Sigmoid colon (tissue), 7 donors: ENCODE measurements at places on chromosomes 3 and 15. TPM values are rescaled to one million over a fixed set of nuclear protein-coding genes. Genes with fewer than 3 reads are reported as not detected.

DNA sequence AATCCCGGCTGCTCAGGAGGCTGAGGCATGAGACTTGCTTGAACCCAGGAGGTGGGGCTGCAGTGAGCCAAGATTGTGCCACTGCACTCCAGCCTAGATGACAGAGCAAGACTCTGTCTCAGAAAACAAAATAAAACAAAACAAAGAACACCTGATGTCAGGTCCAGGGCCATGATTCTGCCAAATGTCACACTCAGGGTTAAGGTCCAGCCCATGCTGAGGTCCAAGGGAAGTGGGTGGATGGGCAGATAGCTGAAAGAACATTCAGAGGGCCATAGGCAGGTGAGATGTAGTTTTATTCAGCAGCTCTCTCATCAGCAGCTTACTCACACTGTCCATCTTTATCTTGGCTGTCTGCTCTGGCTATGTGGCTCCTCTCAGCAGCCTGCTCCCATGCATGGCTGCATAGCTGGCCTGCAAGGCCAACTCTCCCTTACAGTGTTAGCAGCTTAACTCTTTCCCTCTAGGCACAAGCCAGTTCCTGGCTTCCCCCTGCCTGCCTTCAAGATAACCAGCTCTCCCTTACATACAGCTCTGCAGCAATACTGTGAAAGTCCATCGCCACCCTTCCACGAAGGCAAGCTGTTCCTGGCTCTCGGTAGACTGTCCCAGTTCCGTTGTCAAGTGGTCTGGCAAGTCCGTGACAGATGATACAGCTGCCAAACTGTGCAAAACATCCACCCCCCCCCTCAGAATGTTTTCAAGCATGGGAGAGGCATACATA lies 62.4 kb upstream of the SIAH2 start:
- no peak overlapping the region for H3K4me3 ChIP-seq
- no peaks in the 10 kb centered on the region for H3K27me3 ChIP-seq
- H3K36me3 ChIP-seq = no peaks in the 10 kb centered on the region
- no peak overlapping the region for H3K27ac ChIP-seq
- no peaks in the 10 kb centered on the region for H3K4me1 ChIP-seq
- no peak for DNase-seq

DNA sequence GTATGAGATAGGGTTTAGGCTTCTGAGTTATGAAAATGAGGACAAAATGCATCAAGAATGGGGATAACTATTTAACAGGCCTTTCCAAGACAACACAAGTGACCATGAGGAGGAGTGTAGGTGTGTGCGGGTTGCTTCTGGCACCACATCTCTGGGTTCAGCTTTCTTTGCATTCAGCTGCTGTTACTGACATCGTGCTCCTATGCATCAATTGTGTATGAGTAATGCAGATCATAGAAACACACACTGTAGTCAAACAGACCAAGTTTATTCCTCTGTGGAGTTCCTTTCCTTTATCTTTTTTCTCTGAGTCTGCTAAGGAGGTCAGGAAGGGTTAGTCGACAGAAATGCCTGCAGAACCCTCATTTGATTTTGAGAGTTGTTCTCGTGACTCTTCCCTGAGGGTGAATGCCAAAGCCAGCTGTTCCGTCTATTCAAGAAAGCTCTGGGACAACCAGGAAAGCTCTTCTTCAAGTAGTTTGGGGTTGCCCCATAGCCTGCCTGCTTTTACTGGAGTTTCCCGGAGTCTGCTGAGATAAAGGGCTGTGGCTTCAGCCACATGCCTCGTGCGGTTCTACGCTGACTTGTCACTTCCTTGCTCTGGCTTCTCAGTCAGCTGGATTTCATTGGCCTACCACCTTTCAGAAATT lies 136.7 kb upstream of the TLE3 start:
- no peaks in the 10 kb centered on the region for H3K4me1 ChIP-seq
- no peaks in the 10 kb centered on the region for H3K27me3 ChIP-seq
- no peak overlapping the region for H3K4me3 ChIP-seq
- peak; percentile 44 for DNase-seq
- H3K27ac ChIP-seq = peak overlapping the region; percentile 70

DNA sequence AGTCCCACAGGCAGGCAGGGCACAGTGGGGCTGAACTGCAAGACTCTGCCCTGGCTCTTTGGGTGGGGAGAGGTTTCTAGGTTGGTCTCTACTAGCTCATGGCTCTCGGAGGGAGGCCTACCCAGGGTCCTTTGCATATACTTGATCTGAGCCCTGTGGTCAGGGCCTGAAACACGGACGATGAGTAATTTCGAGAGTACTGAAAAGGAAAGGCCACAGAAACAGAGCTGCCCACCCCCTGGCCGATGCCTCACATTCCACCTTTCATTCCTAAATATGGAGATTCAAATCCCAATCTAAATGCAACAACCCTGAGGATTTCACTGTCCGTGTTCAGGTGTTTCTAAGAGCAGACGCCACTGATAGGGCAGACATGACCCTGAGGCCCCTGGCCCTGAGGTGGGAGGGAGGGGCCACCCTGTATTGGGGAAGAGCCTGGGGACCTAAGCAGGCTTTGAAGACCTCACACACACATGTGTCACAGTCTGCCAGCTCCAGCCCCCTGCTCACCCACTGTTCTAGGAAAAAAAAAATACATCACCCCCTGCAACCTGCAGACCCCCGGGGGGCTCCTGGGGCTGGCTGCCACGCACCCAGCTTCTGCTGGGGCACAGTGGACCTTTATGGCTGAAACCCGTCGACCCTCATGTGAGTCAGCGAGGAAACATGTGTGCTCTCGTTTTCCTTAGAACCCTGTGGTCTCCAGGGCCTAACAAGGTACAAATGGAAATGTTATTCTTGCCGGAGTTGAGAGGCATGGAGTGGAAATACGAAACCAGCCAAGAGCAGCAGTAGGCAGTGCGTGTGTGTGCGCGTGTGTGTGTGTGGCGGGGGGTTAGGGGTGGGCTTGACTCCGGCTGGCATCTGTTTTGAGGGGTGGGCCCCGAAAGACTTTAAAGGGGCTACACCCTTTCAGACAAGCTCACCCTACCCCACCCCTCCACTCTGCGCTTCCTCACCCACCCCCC lies 112.7 kb downstream of the CHSY1 start:
- H3K27ac ChIP-seq = no peak overlapping the region
- DNase-seq = no peak
- no peak overlapping the region for H3K4me3 ChIP-seq
- no peaks in the 10 kb centered on the region for H3K36me3 ChIP-seq
- no peaks in the 10 kb centered on the region for H3K27me3 ChIP-seq

- H3K27ac ChIP-seq = no peak overlapping the region
- no peak for DNase-seq
- H3K36me3 ChIP-seq = no peaks in the 10 kb centered on the region
Observed at GRCh38 chr3:187016639-187017345, 86.5 kb downstream of the ST6GAL1 start.

- peak overlapping the region; percentile 75 for H3K4me3 ChIP-seq
- H3K4me1 ChIP-seq = peaks cover 52% of the 10 kb centered on the region
- peak overlapping the region; percentile 99 for H3K27ac ChIP-seq
- H3K36me3 ChIP-seq = peaks cover 20% of the 10 kb centered on the region
Observed at GRCh38 chr15:74616366-74616939, 817 bp downstream of the CLK3 start.

CLDN11 gene
- 4.6 TPM for total RNA-seq

TMEM207 gene
- total RNA-seq = not detected

- H3K4me3 ChIP-seq = no peak overlapping the region
- peaks cover 23% of the 10 kb centered on the region for H3K4me1 ChIP-seq
- DNase-seq = no peak
- H3K27ac ChIP-seq = peak overlapping the region; percentile 49
- H3K36me3 ChIP-seq = no peaks in the 10 kb centered on the region
Observed at GRCh38 chr15:99408236-99409096, 157.2 kb downstream of the LRRC28 start.

MYH15 gene
- under 0.01 TPM for total RNA-seq

CHRM5 gene
- not detected for total RNA-seq

DNA sequence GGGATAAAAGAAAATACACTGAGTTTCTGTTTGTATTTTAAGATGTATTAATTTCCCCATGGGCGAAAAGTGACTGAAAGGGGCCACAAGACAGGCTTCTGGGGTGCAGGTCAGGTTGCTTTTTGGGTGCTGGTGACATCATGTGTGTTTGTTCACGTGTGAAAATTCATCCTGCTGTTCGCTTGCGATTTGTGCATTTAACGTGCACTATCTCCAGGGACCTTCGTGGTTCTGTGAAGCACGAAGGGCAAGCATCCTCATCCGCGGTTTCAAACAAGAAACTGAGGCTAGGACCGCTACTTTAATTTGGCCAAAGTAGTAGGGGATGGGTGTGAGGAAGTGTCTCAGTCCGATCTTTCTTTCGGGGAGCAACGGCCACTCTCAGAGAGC lies 1.6 kb upstream of the SMAD6 start:
- H3K27ac ChIP-seq = peak overlapping the region; percentile 87
- H3K4me3 ChIP-seq = peak overlapping the region; percentile 72
- H3K4me1 ChIP-seq = peaks cover 31% of the 10 kb centered on the region
- DNase-seq = no peak

- DNase-seq = no peak
- no peaks in the 10 kb centered on the region for H3K27me3 ChIP-seq
- no peaks in the 10 kb centered on the region for H3K36me3 ChIP-seq
Observed at GRCh38 chr3:1082108-1082507, 10.7 kb upstream of the CNTN6 start.

DNA sequence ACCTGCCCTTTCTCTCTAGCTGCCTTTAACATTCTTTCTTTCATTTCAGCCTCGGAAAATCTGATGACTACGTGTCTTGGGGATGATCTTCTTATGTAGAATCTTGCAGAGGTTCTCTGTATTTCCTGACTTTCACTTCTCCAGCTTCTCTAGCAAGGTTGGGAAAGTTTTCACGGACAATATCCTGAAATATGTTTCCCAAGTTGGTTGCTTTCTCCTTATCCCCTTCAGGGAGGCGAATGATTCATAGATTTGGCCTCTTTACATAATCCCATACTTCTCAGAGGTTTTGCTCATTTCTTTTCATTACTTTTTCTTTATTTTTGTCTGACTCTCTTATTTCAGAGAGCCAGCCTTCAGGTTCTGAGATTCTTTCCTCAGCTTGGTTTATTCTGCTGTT lies 62.1 kb upstream of the CCDC54 start:
- H3K4me3 ChIP-seq = no peak overlapping the region
- H3K27ac ChIP-seq = no peak overlapping the region
- no peak for DNase-seq
- no peaks in the 10 kb centered on the region for H3K4me1 ChIP-seq
- no peaks in the 10 kb centered on the region for H3K36me3 ChIP-seq

SNX4 gene
- 40.0 TPM for total RNA-seq

- no peaks in the 10 kb centered on the region for H3K4me1 ChIP-seq
- H3K36me3 ChIP-seq = no peaks in the 10 kb centered on the region
- no peak overlapping the region for H3K4me3 ChIP-seq
Observed at GRCh38 chr3:180657094-180657493, 22.2 kb downstream of the CCDC39 start.

DNA sequence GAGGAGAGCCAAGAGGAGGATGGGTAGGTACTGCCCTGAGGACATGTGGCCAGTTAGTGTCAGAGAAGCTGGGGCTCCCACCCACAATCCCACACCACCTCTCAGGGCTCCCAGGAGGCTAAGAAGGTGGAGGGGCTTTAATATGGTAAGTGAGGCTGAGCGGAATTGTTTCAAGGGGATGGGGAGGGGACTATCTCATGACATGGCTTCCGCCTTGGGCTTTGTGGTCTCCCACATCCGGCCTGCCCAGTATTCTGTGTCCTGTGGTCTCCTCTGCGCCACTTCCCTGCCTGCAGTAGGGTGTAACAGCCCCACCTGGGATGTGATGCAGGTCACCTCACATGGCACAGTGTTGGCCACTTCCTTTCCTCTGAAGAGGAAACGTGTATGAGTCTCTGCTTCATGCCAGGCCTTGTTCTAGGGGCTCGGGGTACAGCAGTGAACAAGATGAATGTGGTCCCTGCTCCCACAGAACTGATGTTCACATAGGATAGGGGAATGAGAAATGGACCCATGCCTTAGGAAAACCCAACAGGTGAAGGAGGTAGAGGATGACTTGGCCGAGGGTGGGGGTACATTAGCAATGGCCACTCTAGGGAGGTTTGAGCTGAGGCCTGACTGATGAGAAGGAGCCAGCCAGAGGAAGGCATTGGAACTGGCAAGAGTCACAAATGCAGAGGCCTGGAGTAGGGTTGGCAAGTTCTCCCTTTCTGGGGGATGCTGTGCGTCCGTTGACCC lies 3.2 kb downstream of the NEIL1 start:
- no peaks in the 10 kb centered on the region for H3K27me3 ChIP-seq
- no peak overlapping the region for H3K27ac ChIP-seq
- no peak overlapping the region for H3K4me3 ChIP-seq
- H3K36me3 ChIP-seq = no peaks in the 10 kb centered on the region
- DNase-seq = no peak

FBXL22 gene
- 107 TPM for total RNA-seq

DNA sequence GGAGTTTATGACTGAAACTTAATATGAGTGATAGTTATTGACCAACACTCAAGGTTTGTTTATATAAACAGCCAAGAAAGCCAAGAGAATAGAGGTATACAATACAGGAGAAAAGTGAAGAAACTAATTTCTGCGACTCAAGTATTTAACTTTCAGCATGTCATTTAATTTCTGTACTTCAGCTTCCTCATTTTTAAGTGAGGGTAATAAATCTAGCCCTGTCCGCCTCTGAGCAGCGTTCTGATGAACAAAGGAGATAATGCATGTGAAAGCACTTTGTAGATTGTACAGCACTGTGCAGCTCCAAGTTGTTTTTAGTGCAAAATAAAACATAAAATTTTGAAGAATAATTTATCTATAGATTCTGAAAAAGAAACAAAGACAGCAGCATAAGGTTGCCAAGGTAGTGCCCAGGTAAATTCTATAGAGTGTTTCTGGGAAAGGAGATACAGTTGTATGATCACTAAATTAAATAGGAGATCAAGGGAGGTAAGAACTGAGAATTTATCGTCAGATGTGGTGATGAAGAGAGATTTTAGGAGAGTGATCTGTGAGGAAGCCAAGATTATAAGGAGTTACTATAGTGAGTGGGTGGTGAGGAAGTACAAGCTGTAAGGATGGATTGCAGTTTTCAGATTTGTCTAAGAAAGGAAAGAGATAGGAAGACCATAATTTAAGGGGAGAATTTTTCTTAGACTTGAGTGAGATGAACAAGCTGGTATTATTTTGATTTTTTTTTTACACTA lies 71.3 kb downstream of the RASA2 start:
- no peaks in the 10 kb centered on the region for H3K36me3 ChIP-seq
- H3K27ac ChIP-seq = no peak overlapping the region
- no peaks in the 10 kb centered on the region for H3K27me3 ChIP-seq
- DNase-seq = no peak
- H3K4me3 ChIP-seq = no peak overlapping the region

- no peaks in the 10 kb centered on the region for H3K36me3 ChIP-seq
- no peaks in the 10 kb centered on the region for H3K27me3 ChIP-seq
- H3K4me1 ChIP-seq = no peaks in the 10 kb centered on the region
- DNase-seq = no peak
- H3K27ac ChIP-seq = no peak overlapping the region
Observed at GRCh38 chr15:79849789-79850188, 47.0 kb downstream of the MTHFS start.

COLQ gene
- total RNA-seq = 1.2 TPM

DNA sequence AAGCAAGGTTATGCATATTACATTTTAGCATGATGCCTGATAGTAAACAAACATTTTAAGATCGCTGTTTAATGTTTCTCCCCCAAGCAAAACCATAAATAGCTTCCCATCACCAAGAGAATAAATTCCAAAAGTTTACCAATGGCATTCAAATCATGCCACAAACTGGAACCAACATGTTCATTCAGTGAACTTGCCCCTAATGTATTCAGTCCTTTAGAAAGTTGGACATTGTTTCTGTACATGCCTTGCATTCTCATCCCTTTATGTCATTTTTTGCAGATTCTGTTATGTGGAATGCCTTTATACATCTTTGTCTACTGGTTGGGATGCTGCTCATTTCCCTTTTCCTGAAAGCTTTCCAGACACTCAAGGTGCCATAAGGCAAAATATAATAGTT lies 105.5 kb downstream of the PYDC2 start:
- H3K27me3 ChIP-seq = no peaks in the 10 kb centered on the region
- H3K4me3 ChIP-seq = no peak overlapping the region
- no peak for DNase-seq
- H3K36me3 ChIP-seq = no peaks in the 10 kb centered on the region
